ENCODE measurements at places on chromosomes 16 and 17. TPM values are rescaled to one million over a fixed set of nuclear protein-coding genes. Genes with fewer than 3 reads are reported as not detected.

The AATK gene
- 2.8 TPM for total RNA-seq

The PIPOX gene
- total RNA-seq, result 0.20 TPM

The CACNG5 gene
- total RNA-seq, result not detected

The LPO gene
- not detected for total RNA-seq

The KRT35 gene
- 31.5 TPM for total RNA-seq

The CRHR1 gene
- 0.39 TPM for total RNA-seq

The ZNF423 gene
- 8.0 TPM for total RNA-seq
